ENCODE measurements at places on chromosomes 4 and X. TPM values are rescaled to one million over a fixed set of nuclear protein-coding genes. Genes with fewer than 3 reads are reported as not detected.
A peak's percentile ranks its signal among the peaks of the same experiment; 100 is the strongest.

Gene FMR1NB
- total RNA-seq = not detected

Gene RNF175
- total RNA-seq = not detected

Gene ERAS
- total RNA-seq = not detected

Gene SGCB
- total RNA-seq = 37.2 TPM

Gene CFAP299
- total RNA-seq = 1.3 TPM

Gene TRIM61
- not detected for total RNA-seq

Gene GAB3
- total RNA-seq = 12.5 TPM

Gene RNF128
- 0.26 TPM for total RNA-seq

Gene RAB40AL
- not detected for total RNA-seq

Gene CACNA1F
- not detected for total RNA-seq

Gene CHRDL1
- not detected for total RNA-seq

Gene SPACA5
- not detected for total RNA-seq

Gene XAGE2
- not detected for total RNA-seq

Gene ESX1
- not detected for total RNA-seq

Gene ZFP92
- not detected for total RNA-seq

Gene APELA
- total RNA-seq = not detected

Gene XPNPEP2
- total RNA-seq = not detected

Gene RIBC1
- 0.40 TPM for total RNA-seq

Gene VCX
- total RNA-seq = not detected

GRCh38 chrX:3191796-3192195 is 150.5 kb downstream of the ARSF start:
- DNase-seq = no peak

DNA sequence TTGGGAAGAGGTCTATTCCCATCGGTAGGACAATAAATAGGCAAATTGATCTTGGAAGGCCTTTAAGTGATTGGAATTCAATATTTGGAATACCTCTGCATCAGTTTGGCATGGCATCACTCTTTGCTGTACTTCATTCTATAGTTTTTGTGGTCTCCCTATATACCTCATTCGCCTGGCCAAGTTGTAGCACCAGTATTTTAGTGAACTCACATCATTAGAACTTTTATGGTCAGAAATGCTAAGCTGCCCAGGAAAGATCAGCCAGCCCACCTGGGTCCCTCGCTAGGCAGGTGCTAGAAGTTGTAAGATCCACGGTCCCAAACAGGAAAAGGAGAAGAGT is 40.3 kb downstream of the ZCCHC13 start:
- DNase-seq = no peak

- no peak for DNase-seq
These were observed 23.3 kb downstream of the PRKX start for GRCh38 chrX:3690140-3690539.

GRCh38 chrX:23263892-23264291 is 70.8 kb upstream of the PTCHD1 start:
- DNase-seq = no peak

- DNase-seq = no peak
These were observed 67.6 kb downstream of the TRIM2 start for GRCh38 chr4:153271820-153272219.

DNA sequence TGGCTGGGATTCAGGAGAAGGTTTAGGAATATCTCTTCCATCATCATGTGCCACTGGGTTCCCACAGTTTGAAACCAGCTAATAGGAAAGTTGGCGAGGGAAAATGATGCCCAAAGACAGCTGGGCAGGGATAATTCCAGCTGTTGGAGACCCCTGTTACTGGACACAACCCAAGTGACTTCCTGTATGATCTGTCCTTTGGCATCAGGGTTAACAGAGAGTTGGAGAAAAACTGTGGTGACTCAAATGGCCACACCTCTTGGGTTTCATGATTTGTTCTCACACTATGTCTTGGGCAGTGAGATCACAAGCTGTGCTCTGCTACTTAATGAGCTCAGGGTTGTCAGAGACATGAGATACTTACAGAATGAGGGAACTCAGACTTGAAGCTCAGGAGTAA is 3.8 kb downstream of the FGF16 start:
- DNase-seq = peak; percentile 91

DNA sequence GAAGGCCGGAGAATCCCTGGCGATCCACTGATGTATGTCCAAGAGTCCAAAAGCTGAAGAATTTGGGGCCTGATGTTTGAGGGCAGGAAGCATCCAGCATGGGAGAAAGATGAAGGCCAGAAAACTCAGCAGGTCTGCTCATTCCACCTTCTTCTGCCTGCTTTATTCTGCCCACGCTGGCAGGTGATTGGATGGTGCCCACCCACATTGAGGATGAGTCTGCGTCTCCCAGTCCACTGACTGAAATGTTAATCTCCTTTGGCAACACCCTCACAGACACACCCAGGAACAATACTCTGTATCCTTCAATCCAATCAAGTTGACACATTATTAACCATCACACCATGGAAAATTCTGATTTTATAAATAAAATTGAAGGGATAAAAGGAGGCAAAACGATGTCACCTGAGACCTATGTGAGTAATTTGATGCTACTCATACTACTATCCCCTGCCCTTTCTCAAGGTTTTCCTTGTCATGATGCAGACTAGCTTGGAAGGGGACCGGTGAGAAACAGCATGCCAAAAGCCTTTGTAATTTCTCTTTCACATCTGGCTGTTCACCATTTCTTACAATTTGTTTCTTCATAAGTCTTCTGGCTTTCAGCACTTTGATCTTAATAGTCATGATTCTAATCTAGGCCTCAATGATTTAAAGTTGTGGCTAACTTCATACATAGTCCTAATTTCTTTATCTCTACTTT is 9.7 kb upstream of the PYURF start:
- DNase-seq = peak; percentile 56

DNA sequence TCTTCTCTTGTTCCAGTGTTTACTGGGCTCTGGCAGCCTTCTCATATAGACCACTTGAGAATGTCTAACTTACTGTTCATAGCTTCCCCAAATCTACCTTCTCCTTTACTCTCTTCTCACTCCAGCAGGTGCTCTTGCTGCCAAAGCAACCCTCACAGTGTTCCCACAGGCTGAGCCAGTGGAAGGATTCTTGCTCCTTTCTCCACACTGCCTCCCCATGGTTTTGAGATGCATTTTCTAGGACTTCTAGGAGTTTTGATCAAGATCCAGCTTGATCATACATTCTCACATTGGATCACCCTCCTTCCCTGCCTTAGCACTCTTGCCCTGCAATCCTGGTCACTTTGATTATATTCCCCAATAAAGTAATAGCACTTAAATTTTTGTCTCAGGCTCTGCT is 230.8 kb downstream of the TMEM47 start:
- DNase-seq = peak; percentile 10

- no peak for DNase-seq
These were observed 93.2 kb upstream of the IL15 start for GRCh38 chr4:141543176-141543575.

GRCh38 chr4:5890063-5890727 is 2.7 kb downstream of the CRMP1 start:
- peak; percentile 15 for DNase-seq

DNA sequence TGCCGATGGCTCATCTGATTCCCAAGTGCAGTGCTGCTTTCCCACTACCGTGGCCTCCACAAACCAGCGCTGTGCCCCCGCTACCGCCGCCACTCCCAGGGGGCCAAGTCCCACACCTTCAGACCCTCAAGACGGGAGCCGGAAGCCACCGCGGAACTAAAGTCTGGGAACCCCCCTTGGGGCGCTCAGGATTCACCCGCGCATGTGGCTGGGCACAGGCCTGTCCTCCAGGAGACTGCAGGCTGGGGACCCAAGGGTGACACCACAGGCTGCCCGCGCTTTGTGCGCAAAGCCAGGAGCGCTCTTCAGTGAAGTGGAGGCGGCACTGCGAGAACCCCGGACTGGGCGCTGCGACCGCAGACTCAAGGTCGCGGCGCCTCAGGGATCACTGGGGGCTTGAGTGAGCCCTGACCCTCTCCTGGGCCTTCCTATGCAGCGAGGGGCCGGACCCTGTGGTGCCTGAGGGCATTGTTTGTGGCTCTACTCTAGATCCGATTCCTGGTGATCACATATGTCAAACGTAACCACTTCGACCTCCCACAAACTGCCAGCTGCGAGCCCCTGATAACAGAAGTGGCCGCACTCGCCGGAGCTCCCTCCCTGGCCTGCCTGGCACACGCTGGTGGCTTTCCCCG is 20.4 kb upstream of the TBC1D14 start:
- no peak for DNase-seq

GRCh38 chr4:119587796-119588195 is 40.8 kb downstream of the PDE5A start:
- peak; percentile 4 for DNase-seq

DNA sequence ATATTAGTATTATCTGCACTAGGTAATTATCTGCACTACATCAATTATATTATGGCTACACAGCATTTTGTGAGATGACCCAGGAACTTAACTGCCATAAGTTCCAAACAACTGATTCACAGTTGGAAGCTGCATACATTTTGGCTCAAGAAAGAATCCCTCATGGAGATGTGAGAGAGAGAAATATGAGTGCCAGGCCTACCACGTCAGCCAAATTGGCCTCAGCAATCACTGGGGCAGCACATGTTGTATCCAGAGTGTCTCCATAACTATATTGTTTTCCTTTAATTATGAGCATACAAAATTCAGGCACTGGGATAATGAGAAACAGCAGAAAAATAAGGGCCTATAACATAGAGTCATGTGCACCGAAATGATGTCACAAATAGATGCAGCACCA is 174.2 kb upstream of the DMD start:
- DNase-seq = no peak

GRCh38 chr4:33566649-33567048 is 2677.7 kb downstream of the ARAP2 start:
- DNase-seq = no peak

- peak; percentile 53 for DNase-seq
These were observed 783 bp downstream of the RBPJ start for GRCh38 chr4:26321373-26322221.

DNA sequence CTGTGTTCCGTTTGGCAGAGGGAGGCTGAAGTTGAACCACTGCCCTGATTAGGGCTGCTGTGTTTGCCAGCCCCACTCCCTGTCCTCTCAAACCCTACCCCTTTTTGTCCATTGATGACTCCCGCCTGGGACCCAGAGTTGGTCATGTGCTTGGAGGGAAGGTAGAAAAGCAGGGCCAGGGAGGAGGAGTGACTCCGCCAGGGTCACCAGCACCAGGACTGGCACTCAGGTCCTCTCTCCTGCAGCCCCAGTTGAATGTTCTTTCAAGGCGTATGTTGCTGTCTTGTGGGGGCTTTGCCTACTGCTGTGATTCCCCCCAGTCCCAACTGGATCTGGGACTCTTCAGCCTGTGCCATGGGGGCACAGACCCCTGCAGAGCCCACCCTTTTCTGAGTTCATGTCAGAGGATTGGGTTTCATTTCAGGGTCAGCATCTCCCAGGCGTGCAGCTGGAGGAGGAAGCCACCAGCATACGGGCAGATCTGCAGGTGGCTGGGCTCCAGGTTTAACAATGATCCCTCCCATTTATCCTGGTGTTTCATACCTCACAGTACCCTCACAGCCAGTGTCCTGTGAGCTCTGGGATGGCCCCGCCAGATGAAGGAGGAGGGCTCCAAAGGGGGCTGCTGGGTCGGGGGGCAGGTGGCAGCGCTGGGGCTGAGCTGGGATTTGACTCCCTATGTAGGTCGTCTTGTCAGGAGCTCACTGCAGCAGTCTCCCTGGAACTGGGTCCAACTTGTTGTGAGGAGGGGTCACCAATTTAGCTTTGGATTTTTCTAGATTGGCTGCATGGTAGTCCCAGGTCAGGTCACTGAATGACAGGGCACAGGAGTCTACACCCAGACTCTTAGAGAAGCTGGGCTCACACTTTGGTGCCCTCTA is 55.7 kb downstream of the MSX1 start:
- no peak for DNase-seq

GRCh38 chr4:153439831-153440230 is 26.3 kb upstream of the TMEM131L start:
- DNase-seq = no peak

- DNase-seq = no peak
These were observed 4.8 kb upstream of the MXRA5 start for GRCh38 chrX:3351276-3351675.

DNA sequence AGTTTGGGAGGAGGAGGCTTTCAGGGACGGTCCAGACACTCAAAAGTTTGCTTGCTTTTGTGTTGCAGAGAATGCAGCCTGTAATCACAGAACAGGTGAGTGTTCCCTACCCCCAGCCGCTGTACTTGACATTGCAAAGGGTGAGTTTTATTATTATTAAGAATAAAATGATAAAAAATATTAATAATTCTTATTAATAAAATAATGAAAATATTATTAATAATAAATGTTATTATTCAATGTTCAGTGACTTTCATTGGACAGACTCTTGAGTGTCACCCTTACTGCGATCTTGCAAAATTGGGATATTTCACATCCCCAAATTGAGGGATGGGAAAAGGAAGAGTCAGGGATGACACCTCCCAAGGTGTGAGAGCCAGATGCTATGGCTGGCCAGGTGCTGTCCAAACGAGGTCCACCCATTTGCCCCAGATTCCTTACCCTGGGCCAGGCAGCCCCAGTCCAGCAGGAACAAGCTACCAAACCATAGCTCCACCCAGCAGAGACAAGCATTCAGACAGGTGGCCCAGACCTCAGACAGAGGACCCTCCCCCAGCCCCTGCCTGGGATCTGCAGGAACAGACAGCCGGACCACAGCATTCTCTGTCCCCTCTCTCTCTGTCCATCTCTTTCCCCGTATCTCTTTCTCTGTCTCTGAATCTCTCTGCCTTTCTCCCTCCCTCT is 22.4 kb downstream of the IL3RA start:
- DNase-seq = no peak

GRCh38 chr4:97103252-97103651 is 1040.0 kb downstream of the STPG2 start:
- DNase-seq = peak; percentile 42

- DNase-seq = no peak
These were observed 58.9 kb upstream of the RBM47 start for GRCh38 chr4:40688446-40689095.

GRCh38 chrX:3286196-3286945 is 60.1 kb downstream of the MXRA5 start:
- DNase-seq = peak; percentile 71

DNA sequence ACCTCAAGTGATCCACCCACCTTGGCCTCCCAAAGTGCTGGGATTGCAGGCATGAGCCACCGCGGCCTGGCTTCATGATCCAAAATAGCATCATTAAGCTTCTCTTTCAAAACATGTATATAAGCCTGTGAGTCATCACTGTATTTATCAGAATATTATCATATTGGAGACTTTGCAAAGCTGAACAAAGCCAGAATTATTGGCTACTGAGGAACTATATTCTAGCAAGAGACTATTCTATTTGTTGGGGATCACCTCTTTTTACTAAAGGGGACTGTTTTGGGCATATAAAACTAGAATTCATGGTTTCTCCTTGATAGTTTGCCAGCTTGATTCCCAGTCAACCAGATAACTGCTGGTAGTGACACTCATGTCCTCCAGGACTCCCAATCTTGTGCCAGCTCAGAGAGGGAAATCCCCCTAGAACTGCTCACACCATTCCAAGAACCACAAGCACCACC is 40.1 kb downstream of the TET2 start:
- peak; percentile 46 for DNase-seq

GRCh38 chrX:39874202-39874816 is 223.4 kb downstream of the BCOR start:
- DNase-seq = no peak

- no peak for DNase-seq
These were observed 242.2 kb downstream of the PDGFC start for GRCh38 chr4:156729416-156729815.
